NCI-H2107 (cell line): ENCODE measurements at places on chromosomes 11 and 22.

DNA sequence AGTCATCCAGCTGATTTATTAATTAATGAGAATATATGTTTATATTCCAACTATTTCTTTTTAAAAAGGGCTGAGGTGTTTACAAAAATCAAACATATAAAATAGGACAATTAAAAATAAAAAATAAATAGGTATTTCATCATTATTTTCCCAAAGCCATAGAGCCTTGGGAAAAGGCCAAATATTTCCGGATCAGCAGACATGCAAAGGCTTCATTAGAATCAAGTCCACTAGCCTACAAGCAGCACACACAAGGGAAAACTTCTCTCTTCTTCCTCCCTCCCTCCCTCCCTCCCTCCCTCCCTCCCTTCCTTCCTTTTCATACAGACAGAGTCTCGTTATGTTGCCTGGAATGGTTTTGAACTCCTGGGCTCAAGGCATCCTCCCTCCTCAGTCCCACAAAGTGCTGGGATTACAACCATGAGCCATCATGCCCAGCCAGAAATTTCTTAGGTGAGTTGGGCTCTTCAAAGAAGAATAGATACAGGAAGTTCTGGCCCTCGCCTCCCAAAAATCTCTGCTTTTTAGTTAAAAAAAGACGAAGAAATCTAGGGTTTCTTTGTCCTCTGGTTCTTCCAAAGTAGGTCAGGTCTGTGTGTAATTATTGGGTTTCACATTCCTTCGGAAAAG, 121.2 kb downstream of the SIK3 start:
- DNase-seq: no peak

DNA sequence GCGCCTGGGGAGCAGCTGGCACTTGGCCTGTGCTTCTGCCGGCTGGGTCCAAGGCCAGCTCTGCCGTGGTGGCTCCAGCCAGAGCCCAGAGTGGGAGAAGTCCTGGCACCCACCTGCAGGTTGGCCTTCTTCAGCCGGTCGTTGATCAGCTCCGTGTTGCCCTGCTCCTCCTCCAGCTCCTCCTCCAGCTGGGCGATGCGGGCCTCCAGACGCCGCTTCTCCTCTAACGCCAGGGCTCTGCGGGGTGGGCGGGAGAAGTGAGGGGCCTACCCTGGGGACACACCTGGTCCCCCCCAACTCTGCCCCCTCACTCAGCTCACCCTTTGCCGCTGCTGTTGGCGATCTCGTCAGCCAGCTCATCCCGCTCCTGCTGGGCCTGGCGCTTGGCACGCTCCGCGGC, 32.6 kb downstream of the APOL1 start:
- DNase-seq: no peak

GRCh38 chr11:103079833-103080232, 12.1 kb downstream of the DCUN1D5 start:
- DNase-seq: no peak

DNA sequence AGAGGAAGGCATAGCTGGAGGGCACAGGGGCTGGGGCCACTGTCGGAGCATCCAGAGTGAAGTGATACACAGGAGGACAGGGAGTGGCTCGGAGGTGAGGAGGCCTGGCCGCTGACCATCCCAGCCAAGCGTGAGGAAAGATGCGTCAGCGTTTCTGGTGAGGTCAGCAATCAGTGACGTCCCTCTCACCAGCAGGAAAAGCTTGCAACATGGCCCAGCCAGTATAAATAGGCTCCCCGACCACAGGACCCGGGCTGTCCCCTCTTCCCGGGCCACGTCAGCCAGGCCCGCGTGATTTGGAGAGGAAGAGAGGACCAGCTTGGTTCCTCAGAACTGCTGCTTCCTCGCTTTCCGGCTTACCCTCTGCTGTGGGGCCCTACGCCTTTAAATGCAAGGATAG, 4.2 kb upstream of the OSM start:
- DNase-seq: no peak

DNA sequence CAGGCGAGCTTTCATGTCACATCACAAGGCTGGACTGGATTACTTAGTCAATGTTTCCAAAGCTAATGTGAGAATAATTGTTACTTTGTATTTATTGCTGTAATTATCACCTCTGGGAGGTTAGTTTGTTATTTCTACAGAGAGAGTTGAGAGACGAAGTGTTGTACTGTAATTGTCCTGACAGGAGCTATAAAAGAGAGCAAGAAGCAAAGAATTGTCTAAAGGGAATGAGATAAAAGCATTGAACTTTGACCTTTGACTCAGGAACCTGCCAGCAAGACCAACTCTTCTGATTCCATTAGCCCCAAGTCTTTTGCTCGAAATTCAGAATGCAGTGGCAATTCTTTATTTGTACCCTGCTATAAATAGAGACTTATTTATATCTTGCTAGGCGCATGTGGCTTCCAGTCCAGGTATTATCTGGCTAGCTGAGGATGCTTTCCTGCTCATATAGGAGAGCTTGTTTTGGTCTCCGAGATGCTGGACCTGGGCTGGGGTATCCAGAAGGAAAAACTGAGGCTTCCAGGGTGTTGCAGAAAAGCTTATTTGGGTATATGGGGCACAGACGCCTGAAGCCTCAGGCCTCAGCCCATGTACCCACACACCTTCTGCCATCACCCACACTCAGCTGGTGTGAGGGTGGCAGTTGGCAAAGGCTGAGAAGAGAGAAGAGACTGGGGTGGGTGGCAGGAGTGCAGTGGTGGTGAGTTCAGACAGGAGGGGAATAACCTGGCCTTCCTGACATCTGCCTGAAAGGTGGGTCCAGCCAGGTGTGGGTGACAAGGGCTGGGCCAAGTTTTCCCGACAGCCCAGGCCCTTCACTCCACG, 40.7 kb downstream of the SYT13 start:
- no peak for DNase-seq

DNA sequence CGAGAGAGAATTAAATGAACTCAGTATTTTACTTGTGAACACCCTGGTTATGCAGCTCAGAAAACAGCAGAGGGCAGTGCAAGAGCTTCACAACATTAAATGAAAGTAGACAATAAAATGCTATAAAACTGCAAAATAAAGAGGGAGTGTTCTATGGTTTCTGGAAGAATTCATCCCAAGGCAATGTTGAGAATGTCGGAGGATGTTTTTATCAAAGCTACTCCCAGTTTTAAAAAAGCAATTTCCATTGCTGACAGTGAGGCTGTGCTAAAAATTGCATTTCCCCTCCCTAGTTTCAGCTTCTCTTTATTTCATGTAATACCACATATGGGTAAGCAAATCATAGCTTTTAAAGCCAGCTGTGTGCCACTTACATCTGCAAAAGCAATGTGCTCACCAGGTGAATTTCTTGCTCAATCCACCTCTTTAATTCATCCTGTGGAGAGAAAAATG, 296.8 kb downstream of the RAB38 start:
- DNase-seq: no peak

GRCh38 chr11:70456921-70457532, 58.7 kb downstream of the CTTN start:
- no peak for DNase-seq

GRCh38 chr22:46581538-46582244, 38.5 kb upstream of the GRAMD4 start:
- no peak for DNase-seq

DNA sequence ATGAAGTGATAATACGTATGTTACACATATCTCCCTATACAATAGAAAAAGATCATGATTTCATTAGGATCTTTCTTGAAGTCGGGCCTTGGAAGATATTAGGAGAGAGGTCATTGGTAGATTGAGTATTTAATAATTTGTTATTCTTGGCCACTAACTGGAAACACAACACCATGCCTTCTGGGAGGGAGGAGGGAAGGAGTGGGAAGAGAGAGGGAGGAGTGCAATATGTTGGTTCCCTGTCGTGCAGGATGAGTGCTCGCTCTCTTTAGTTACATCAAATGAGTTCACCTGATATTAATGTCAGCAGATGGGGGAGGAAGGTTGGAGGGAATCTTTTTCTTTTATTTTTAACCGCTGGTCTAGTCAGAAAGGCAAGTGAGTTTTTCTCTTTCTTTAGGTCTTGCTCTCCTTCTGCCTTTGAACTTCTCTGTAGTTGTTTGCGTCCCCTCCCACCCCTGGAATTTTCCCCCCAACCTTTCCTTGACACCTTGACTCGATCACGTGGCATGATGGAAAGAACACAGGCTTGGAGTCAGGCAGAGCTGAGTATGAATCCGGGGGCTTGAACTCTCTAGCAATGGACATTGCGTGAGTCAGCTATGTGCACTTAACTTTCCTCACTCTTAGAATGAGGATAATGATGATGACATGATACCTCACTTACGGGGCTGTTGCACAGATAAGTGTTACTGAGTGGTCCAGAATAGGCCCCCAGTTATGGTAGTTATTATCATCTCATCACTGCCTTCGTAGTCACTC, 6.2 kb downstream of the ADAMTS15 start:
- DNase-seq: no peak

DNA sequence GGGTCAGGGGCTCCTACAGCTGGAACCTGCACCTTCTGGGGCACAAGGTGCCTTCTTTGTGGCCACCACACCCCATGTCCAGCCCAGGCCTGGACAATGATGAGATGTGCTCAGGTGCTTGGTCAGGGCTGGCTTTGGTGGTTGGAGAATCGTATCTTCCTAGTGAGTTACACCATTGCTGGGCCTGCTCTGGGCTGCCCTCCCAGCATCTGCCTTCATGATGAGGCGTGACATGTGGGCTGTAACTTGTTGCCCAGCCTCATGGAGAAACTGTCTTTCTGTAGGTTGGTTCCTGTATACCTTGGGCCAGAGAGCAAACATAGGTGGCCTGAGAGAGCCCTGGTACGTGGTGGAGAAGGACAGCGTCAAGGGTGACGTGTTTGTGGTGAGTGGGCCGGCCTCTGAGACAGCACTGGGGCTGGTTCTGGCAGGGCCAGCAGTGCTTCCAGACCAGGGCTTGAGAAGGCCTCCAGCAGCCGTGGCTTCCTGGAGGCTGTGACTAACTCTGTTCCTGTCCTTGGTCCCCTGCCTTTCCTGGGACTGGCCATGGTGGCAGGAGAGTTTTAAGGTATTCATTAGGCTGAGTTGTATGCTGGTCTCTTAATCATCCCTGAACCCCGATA, 18.1 kb downstream of the TRMU start:
- DNase-seq: no peak

- no peak for DNase-seq
Observed at GRCh38 chr22:42320443-42321416, 50.3 kb upstream of the TCF20 start.

GRCh38 chr22:39098576-39098975, 1.5 kb downstream of the APOBEC3H start:
- no peak for DNase-seq

DNA sequence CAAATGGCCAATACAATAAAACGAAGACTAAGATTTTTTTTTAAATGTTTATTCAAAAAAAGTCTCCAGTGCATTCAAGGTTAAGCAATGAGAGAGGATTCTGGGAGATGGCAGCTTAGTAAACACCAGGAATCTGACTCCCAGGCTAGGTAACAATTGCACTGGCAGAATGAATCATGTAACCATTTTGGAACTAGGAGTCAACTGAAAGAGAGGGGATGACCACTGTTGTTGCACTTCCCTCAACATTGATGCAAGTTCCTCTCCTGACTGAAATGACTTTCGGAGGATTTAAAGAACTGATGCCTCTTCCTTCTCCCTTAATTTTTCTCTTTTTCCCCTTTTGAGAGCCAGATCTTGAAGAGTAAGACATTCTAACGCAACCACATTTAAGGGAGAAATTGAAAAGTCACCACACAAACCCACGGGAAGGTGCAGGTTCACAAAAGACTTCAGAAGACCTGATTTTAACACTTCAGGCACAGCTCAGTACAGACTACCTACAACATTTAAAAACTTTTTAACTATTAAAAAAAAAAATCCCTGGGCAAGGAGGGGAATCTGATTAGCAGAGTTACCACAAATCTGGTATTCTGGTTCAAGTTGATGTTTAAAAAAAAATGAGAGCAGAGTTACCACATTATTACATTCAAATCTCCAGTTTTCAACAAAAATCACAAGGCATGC, 56.8 kb downstream of the FCHSD2 start:
- no peak for DNase-seq

DNA sequence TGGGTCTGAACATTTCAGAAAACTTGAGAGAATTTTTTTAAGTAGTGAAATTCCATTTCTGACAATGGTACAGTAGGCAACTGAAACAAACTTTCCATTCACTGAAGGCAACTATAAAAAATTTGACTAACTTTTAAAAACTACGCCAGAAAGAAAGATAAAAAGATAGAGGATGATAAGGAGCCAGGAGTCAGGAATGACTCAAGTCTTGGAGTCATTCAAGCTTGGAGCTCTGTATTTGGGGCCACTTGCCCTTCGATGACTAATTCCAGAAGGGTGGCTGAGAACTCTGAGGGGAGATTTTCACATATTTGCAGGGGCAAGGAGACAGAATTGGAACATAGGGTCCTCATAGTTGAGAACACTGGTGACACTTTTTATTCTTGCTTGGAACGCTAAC, 1083.2 kb upstream of the CNTN5 start:
- no peak for DNase-seq

DNA sequence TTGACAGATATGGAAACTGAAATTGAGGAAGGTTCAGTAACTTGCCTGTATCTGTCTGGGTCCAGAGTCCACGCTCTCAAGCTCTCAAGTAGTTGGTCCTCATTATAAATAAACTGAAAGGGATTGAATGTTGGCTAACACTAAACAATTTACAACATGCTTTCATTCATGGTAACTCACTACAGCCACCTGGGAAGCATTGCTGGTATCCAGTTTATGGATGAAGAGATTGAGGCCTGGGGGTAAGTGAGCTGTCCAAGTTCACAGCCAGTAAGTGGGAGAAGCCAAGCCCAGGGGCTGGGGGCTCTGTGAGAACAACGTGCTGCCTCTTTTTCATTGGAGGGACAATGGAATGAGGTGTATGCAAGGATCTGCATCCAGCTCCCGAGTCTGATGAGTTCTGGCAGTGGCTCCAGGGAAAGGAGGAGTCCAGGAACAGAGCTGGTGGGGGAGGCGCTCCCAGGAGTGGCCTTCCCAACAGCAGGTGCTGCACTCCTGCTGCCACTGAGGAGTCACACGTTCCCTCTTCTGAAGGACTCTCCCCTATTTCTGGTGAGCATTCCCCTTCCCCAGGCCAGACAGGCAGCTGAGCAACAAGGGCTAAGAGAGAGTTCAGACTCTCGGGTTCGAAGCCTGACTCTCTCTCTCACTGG, 175.8 kb downstream of the CSNK2A3 start:
- no peak for DNase-seq

- DNase-seq: no peak
Observed at GRCh38 chr11:811446-812245, 1.9 kb downstream of the RPLP2 start.
